ENCODE measurements at places on chromosomes 5 and 9. TPM values are rescaled to one million over a fixed set of nuclear protein-coding genes. Genes with fewer than 3 reads are reported as not detected.
A peak's percentile ranks its signal among the peaks of the same experiment; 100 is the strongest.

GKAP1 gene
- 2.7 TPM for total RNA-seq

- DNase-seq: peak; percentile 47
These were observed 40.2 kb upstream of the GARNL3 start for GRCh38 chr9:127224178-127224882.

WDR31 gene
- 1.4 TPM for total RNA-seq

GRCh38 chr5:58365791-58366190 is 94.1 kb downstream of the PLK2 start:
- no peak for DNase-seq
